Osteoblast (primary cell): ENCODE measurements at places on chromosomes 3 and 15. TPM values are rescaled to one million over a fixed set of nuclear protein-coding genes. Genes with fewer than 3 reads are reported as not detected.

ZNF385D gene
- total RNA-seq, result 2.5 and 2.9 TPM in 2 replicates

PLXNB1 gene
- 23.3 and 33.7 TPM in 2 replicates for total RNA-seq

PYDC2 gene
- total RNA-seq, result not detected in 2 replicates

RAD51 gene
- total RNA-seq, result 1.8 TPM in 2 replicates

FGF7 gene
- 377 and 445 TPM in 2 replicates for total RNA-seq

HIGD2B gene
- under 0.01 TPM in 1 of 2 replicates, not detected in the other for total RNA-seq

IQCH gene
- 4.7 and 5.8 TPM in 2 replicates for total RNA-seq

CLDN16 gene
- under 0.01 TPM in 1 of 2 replicates, not detected in the other for total RNA-seq

SLC9C1 gene
- total RNA-seq, result not detected in 2 replicates

LYZL4 gene
- not detected in 2 replicates for total RNA-seq

IRAK2 gene
- 3.2 and 4.0 TPM in 2 replicates for total RNA-seq

CCR9 gene
- not detected in 2 replicates for total RNA-seq

CPEB1 gene
- total RNA-seq, result 29.2 and 36.6 TPM in 2 replicates

NPAP1 gene
- total RNA-seq, result not detected in 2 replicates

ISY1 gene
- 29.0 and 31.8 TPM in 2 replicates for total RNA-seq

GMPS gene
- total RNA-seq, result 41.3 and 43.9 TPM in 2 replicates

PTX3 gene
- total RNA-seq, result 537 and 689 TPM in 2 replicates

SMCO1 gene
- not detected in 2 replicates for total RNA-seq

GOLGA8T gene
- not detected in 2 replicates for total RNA-seq

PARL gene
- total RNA-seq, result 26.8 and 34.0 TPM in 2 replicates

RHOV gene
- total RNA-seq, result 0.36 TPM in 1 of 2 replicates, not detected in the other

ADGRG7 gene
- total RNA-seq, result not detected in 2 replicates

ROPN1 gene
- total RNA-seq, result not detected in 2 replicates

SLC49A4 gene
- 41.8 and 43.4 TPM in 2 replicates for total RNA-seq

SEMA7A gene
- 30.4 and 36.2 TPM in 2 replicates for total RNA-seq

NR2C2 gene
- total RNA-seq, result 34.0 and 36.8 TPM in 2 replicates

SLC12A1 gene
- total RNA-seq, result not detected in 2 replicates
